Stimulated activated CD4-positive, alpha-beta T cell treated with anti-CD3 and anti-CD28 coated beads, Interleukin-1b, Interleukin-23, amount 100 ng/mL, for 1 hour (primary cell): ENCODE measurements at places on chromosomes 3 and 15.

DNA sequence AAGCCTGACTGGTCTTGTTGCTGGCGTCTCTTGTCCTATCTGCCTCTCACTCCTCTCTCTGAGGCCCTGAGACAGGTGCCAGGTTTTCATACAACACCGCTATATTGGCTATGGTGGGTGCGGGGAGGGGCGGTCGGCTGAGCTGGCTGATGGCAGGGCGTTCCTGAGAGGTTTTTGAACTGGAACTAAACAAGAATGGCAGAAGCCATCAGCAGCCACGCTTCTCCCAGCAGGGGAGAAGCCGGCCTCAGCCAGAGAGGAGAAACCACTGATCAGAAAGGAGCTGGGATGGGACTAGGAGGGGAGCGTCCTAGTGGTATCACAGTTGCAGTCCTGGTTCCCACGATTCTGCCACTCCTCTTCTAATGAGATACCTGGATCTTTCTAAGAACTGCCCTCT is 89.9 kb upstream of the PRR23E start:
- DNase-seq = no peak

DNA sequence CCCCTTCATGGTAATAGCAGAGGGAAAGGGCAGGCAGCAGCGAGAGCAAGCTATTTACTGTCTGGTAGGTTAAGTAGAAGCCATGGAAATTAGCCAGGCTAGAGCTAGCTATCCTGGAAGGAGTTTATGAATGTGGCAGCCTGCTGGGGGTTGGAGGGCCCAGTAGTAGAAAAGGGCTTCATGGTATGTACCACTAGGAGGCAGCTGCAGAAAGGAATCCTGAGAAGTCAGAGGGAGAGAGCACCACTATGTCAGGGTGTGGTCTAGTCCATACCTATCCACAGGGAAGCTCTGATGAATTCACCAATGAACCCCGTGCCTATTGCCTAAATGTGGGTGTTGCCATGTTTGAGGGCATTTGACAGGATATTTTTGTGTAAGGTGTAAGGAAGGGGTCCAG is 55.0 kb downstream of the PLAAT1 start:
- no peak for DNase-seq

DNA sequence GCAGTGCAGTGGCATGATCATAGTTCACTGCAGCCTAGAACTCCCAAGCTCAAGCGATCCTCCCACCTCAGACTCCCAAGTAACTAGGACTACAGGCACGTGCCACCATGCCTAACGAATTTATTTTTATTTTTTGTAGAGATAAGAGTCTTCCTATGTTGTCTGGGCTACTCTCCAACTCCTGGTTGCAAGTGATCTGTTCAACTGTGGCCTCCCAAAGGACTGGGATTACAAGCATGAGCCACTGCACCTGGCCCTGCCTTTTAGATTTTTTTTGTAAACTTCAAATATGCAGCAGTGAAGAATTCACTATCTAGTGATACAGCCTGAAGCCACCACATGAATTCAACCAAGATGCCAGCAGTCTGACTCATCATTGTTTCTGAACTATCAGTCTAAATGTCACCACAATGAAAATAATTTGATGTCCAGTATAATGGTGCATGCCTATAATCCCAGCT is 32.7 kb downstream of the UBXN7 start:
- no peak for DNase-seq

DNA sequence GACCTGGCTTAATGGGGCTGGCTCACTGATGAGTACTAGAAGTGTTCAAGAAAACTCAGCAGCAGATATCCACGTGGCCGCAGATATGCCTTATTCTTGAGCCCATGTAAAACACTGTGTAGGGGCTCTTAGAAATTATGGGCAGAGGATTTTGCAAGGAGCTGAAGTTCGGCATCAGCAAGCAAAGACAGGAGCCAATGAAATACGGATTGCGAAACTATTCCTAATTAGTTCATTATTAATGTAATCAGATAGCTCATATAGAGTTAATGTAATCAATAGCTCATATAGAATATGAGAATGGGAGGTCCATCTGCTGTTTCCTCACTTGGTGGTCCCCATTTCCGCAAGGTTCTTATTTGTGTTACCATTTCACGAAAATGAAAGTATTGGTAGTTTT is 9.0 kb upstream of the GSK3B start:
- DNase-seq = no peak

DNA sequence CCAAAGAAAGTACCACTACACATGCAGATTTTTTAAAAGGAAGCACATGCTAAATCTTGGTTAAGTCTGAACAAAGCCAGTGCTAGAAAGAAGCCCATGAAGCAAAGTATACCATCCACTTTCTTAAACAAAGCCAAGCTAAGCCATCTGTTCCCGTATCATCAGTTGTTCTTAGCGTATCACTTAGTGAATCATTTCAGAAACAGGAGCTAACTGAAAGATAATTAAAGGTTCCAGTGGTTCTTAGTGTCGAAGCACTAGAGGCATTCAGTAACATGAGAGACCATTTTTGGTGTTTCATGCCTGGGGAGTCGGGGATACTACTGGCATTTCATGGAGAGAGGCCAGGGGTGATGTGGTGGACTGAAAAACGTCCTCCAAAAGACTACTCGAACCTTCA is 12.8 kb downstream of the UBXN7 start:
- DNase-seq = no peak

DNA sequence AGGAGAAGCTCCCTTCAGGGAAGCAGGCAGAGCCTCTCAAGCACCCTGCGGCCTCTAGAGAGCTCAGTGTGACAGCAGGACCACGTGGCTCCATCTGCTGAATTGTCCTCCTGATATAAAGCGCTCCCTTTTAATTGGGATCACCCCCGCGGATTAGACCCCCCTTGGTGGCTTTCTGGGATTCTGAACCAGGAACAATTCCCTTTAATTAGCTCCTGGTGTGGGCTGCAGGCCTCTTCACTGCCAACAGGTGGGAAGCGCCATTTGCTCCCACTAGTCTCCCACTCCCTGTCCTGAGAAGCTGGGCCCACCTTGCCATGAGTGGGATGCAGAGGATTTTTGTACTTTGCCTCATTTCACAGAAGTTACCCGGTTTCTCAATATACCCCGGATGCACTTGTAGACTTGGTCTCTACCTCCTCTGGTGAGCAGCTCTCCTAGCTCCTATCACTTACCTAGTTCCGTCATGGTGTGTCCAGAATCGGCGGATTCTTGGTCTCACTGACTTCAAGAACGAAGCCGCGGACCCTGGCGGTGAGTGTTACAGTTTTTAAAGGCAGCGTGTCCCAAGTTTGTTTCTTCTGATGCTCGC is 592 bp downstream of the PGPEP1L start:
- DNase-seq = no peak

- DNase-seq = no peak
Measured at GRCh38 chr3:33047842-33048834, 48.8 kb downstream of the GLB1 start.

- no peak for DNase-seq
Measured at GRCh38 chr3:172464306-172464705, 16.1 kb upstream of the GHSR start.

DNA sequence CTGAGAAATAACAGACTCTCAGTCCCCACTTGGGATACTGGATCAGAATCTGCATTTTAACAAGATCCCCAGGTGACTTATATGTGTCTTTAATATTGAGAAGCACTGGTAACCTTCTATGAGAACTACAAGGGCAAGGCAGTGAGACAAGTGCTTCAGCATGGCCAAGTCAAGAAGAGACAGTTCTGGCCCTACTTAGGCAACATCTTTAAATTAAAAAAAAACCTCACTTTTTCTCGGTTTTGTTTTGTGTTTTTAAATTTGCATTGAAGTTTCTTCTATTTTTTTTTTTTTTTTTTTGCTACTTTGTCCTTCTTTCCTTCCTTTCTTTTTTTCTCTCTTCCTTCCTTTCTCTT is 42.5 kb upstream of the SPTSSB start:
- no peak for DNase-seq

DNA sequence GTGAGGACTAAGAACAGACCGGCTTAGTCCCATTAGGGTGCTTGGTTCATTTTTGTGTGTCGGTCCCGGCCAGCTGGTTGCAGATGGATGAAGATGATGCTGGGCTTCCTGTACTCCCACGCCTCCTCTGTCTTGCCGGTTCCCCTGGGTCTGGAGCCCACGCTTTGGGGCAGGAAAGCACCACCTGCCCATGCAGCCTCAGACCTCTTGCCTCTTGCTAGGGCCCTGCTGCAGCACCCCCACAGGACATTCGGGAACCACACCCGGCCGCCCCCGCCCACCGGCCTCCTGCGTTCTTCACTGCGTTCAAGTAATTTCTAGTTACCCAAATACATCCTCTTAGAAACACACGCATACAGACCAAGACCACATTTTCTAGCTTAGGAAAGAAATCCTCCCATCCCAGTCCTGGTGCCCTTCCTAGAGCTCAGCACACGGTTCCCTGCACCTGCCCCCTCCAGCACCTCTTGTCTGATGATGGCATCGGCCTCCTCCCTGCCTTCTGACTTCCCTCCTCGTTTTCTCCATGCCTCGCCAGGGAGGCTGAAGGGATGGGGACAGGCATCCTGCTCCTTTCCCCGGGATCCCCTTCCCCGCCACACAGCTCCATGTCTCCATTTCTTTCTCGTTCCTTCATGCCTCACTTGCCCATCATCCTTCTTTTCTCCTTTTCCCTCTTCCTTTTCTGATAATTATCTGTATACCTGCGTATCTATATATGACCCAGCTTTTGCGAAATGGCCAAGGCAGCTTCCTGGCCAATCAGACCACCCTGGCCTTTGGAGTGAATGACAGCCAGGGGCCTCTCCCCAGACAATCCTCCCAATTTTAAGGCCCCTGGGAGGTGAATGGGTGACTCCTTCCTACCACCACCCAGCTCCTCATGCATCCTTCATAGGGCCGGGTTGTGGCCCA is 30.9 kb downstream of the FAM3D start:
- DNase-seq = no peak

GRCh38 chr15:98953968-98954367 is 53.6 kb downstream of the PGPEP1L start:
- DNase-seq = no peak

GRCh38 chr3:51908026-51908425 is 4.9 kb upstream of the IQCF1 start:
- no peak for DNase-seq

- no peak for DNase-seq
Measured at GRCh38 chr3:39910826-39911464, 101.5 kb downstream of the MYRIP start.

- no peak for DNase-seq
Measured at GRCh38 chr15:101264911-101265641, 12.2 kb downstream of the SELENOS start.

DNA sequence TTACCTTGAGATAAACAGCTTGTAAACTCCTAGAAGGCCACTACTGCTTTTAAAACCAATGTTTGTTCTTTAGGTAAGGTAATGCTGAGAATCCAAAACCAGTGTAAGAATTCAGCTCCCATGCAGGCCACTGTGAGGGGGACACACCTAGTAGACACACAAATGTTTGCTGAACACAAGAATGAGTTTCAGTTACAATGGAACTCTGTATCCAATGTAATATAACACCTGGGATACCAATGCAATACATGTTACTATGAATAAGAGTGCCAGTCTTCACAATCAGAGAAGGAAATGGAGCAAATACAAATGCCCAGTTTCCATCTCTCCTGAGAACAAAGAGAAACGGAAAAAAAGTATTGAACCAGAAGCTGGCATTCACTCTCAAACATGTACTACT is 65.9 kb downstream of the IGF2BP2 start:
- no peak for DNase-seq

DNA sequence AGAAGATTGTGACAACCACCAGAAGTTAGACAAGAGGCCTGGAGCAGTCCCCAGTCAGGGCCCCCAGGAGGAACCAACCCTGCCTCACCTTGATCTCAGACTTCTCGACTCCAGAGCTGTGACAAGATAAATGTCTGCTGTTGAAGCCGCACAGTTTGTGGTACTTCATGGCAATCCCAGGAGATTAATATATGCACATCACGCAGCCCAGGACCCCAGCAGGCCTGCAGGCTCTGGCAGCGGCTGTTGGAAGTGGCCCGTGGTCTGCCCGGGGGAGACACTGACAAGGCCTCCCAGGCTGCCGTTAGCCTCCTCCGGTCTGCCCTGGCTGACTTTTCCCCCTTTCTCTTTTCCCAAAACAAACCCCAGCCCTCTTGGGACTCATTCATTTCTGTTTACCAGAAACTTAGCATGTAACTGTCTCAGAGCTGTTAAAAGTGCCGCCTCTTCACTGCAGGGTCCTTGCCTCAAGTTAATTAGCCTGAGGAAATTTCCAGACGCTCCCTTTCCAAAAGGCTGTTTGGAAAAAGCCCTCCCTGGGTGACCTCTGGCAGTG is 183.5 kb upstream of the LYSMD4 start:
- no peak for DNase-seq

DNA sequence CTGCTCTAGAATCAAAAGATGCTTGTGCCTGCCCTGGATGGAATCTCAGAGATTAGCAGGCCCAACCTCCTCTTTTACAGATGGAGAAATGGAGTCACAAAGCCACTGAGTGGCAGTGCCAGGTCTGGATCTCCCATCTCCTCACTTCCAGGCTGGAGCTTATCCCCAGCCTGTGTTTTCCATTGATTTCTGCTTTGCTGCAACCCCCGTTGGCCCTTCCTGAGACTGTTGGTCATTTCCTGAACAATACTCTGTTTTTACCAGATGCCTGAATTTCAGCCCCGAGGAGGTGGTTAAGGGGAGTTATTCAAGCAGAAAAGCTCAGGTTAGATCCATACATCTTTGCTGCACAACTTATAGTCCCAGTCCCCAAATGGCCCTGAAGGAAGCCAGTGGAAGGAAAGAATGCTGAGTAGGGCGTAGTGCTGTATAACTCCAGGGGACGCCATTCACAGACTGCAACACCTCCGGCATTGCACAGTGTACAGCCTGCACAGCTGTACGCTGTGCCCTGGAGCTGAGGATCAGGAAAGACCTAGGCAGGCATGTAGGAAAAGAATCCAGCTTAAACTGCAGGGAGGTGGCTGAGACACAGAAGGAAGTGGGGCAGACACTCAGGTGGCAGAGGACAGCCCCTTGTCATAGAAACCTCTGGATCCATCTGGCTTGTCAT is 77.5 kb downstream of the RPLP1 start:
- DNase-seq = no peak

DNA sequence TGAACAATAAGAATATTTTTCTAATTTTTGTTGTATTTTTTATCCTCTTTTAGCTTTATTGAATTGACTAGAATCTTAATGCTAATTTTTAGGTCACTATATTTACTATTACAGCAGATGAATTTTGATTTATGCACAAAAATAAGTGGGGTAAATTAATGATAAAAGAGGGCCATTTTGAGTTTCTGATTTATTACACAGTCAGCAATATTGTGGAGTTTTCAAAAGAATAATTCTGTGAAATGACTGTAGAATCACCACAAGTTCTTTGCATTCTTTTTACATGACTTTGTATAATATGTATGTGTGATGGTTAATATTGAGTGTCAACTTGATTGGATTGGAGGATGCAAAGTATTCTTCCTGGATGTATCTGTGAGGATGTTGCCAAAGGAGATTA is 812.4 kb upstream of the DPPA4 start:
- DNase-seq = no peak

DNA sequence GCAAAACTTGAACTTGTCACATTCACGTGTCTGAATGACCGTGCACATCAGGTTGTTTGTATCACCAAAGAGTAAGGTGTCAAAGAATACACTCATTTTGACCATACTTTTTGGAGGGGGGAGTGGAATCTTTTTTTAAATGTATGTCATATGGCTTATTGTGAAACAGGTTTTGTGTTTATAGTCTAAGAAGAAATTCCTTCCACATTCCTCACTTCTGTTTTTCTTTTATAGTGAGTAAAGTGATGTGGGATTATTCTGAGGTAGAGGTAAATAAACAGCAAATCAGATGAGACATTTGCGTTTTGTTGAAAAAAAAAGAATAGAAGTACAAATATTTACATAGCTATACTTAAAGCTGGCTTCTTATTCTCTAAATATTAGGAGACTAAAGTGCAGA is 33.0 kb downstream of the SRP14 start:
- DNase-seq = no peak

GRCh38 chr3:107061466-107061865 is 315.8 kb upstream of the CCDC54 start:
- DNase-seq = no peak
